ENCODE measurements at places on chromosomes 3 and 15.
A peak's percentile ranks its signal among the peaks of the same experiment; 100 is the strongest.

GRCh38 chr3:110261141-110261540 is 810.5 kb upstream of the NECTIN3 start:
- no peak for DNase-seq

GRCh38 chr3:18135060-18135814 is 289.9 kb downstream of the SATB1 start:
- DNase-seq: no peak

DNA sequence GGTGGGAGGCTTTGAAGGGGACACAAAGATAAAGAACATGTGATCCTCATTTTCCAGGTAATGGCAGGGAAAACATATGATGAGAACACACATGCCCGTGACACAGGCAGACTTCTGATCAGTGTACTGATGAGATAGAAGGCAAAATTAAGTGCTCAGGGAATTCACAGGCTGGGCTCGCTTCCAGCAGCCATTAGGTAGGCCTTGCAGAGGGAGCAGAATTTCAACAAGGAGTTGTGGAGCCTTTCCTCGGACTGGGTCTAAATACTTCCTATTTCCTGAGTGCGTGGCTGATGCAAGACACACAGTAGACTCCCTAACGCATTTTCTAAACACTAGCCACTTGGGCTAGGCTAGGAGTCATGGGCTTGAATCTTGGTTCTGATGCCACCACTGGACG is 74.0 kb upstream of the ETV5 start:
- DNase-seq: no peak

- no peak for DNase-seq
These were observed 247.4 kb downstream of the XXYLT1 start for GRCh38 chr3:195023576-195023975.

DNA sequence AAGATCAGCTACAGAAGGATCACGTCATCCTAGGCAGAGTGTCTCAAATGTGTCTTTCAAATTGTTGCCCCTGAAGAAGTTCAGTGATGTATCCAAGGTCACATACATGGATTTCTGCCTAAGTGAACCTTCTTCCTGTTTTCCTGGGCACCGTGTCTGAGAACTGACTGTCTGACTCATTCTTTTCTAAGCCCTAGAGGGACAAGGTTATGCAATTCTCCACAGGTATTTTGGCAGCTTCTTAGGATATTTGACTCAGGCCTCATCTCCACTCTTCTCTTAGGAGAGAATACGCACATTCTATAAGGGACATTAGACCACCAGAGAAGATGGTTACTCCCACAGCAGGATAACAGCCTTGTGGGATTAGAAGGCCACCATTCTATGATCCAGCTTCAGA is 391.9 kb upstream of the THBS1 start:
- no peak for DNase-seq

DNA sequence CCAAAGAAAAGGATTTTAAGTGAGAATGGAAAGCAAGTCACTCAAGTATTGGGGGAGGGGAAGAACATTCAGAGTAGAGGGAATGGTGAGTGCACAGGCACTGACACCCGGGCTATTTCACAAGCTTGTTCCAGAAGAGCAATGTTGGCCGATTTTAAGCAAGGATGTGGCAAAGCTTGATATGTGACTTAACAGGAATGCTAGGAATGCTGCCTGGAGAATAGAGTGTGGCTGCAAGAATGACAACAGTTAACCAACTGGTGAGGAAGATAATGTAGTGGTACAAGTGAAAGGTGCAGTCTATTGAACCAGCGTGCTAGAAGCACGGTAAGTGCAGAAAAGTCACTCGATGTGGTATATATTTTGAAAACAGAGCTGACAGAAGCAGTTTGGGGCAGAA is 6.2 kb upstream of the CCDC80 start:
- DNase-seq: no peak

- peak; percentile 55 for DNase-seq
These were observed 4.2 kb downstream of the TBC1D23 start for GRCh38 chr3:100265016-100265415.

GRCh38 chr3:198071602-198072287 is 111.7 kb downstream of the LMLN start:
- no peak for DNase-seq

DNA sequence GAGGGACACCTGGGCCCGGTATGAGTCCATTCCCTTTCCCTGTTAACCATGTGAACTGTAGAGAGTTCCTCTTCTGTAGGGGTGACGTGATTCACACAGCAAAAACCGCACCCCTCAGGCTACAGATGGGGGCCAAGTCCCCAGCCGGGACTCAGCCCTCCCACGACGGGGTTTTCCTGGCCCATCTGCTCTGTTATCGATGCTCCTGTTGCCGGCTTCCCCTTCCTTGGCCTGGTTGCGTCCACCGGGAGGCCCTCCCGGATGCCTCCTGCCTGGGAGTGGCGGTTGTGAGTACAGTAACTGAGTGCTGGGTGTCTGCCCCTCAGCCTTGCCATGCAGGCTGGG is 817 bp upstream of the PLXNA1 start:
- no peak for DNase-seq

All from NCI-H1417 treated with DMSO at 0.1 percent for 48 hours (cell line).